ENCODE measurements at places on chromosomes 5 and 9.
A peak's percentile ranks its signal among the peaks of the same experiment; 100 is the strongest.

DNA sequence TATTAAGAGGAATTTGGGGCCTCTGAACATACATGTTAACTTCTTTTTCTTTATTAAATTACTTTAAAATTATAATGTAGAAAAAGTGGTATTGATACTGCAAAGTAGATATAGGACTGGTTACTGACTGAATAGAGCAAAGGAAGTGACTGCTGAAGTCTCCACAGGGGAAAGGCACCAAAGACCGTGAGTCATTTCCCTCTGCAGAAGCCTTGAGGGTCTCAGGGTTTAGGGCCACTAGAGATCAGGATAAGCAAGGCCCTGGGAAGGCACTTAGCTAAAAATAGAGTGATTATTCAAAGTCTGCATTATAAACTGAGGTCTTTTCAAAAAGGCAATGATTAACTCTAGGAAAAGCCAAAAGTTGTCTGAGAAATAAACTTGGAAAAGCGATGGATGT lies 44.7 kb upstream of the ITGA1 start:
- no peak for DNase-seq

DNA sequence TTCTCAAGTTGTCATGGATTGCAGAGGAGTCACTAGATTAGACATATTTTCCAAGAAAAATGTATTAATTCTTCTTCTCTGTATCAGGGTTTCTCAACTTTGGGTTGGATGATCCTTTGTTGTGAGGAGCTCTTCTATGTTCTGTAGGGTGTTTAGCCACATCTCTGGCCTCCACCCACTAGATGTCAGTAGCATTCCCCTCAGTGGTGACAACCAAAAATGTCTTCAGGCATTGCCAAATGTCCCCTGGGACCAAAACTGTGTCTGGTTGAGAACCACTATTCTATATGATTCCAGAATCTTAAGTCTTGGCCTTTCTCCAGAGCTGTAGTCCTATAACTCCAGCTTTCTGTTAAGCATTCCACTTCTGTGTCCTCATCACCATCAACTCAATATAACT lies 220.9 kb downstream of the KIAA0825 start:
- no peak for DNase-seq

DNA sequence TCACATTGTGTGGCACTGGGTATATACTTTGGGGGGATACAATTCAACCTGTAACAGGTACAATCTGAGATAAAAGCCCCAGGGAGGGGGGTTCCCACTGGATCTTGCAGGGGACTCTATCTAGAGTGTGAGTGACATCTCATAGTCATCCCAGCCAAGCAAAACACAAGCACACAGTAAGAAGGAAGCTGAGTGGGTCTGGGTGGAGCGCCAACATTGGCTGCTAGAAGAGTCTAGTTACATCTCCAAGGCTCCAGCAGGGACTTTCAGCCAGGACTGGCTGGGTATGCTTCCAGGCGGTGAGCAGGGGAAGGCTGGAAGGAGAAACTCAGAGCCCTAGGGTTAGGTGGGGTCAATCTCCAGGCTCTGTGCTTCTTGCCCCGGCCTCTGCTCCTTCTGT lies 53.0 kb downstream of the IL31RA start:
- no peak for DNase-seq

DNA sequence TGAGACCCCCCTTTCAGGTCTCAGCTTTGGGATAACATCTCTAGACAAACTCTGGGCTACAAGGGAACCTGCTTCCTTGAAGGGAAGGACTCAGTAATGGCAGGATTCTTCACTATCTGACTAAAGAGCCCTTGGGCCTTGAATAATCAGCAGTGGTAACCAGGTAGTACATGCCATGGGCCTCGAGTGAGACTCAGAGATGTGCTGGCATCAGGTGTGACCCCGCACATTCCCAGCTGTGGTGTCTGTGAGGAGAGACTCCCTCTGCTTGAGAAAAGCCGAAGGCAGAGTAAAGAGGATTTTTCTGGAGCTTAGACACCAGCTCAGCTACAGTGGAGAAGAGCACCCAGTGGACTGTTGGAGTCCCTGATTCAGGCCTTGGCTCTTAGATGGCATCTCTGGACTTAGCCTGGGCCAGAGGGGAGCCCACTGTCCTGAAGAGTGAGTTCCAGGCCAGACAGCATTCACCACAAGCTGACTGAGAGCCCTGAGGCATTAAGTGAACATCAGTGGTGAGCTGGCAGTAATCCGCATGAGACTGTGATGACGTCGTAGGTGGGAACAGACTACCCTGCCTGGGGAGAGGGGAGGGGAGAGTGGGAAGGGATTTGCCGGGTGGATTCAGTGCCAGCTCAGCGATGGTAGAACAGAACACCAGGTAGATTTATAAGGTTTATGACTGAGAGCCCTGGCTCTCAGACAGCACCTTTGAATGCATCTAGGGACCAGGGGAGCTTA lies 5.3 kb upstream of the ZNF782 start:
- no peak for DNase-seq

DNA sequence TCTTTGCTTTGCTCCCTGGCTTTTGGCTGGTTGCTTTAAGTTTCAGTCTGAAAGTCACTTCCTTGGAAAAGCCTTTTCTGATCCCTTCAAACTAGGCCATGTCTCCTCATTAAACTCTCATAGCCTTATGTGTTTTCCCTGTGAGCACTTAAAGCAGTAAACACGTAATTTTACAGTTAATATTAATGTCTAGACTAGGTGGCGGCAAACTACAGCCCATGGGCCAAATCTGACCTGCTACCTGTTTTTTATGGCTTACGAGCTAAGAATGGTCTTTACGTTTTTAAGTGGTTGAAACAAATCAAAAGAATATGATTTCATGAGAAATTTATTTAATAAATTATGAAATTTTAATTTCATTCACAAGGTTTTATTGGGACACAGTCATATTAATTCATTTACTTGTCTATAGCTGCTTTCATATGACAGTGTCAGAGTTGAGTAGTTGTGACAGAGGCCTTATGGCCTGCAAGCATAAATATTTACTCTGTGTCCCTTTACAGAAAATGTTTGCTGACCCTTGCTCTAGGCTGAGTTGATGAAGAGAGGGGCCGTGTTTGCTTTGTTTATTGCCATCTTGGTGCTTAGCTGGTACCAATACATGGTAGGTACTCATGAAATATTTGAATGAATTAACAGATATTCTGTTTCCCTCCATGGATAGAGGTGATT lies 7.4 kb downstream of the SLC44A1 start:
- DNase-seq = peak; percentile 3

- no peak for DNase-seq
Measured at GRCh38 chr5:83472508-83473345, 1.2 kb downstream of the VCAN start.

- no peak for DNase-seq
Measured at GRCh38 chr5:41325074-41325473, 111.7 kb upstream of the C6 start.

Measured in NCI-H2029 (cell line).